Activated CD8-positive, alpha-beta memory T cell treated with anti-CD3 and anti-CD28 coated beads for 36 hours (primary cell): ENCODE measurements at places on chromosomes 3 and 15. TPM values are rescaled to one million over a fixed set of nuclear protein-coding genes. Genes with fewer than 3 reads are reported as not detected.

The SLC28A2 gene
- not detected for total RNA-seq

The SH3GL3 gene
- total RNA-seq: not detected

The NUP210 gene
- 159 TPM for total RNA-seq

The MORC1 gene
- total RNA-seq: not detected

The GOLGA8N gene
- 0.65 TPM for total RNA-seq

The TXNRD3 gene
- total RNA-seq: 1.8 TPM

The WNT7A gene
- not detected for total RNA-seq

The STRA6 gene
- total RNA-seq: not detected

The CPLX3 gene
- not detected for total RNA-seq

The CAND2 gene
- total RNA-seq: 2.6 TPM

The CCDC39 gene
- total RNA-seq: not detected

The GALNT15 gene
- not detected for total RNA-seq

The CCNL1 gene
- total RNA-seq: 117 TPM

The PLA1A gene
- total RNA-seq: 0.13 TPM

The THSD4 gene
- total RNA-seq: not detected

The RAD51 gene
- total RNA-seq: 69.5 TPM

The OR5H1 gene
- total RNA-seq: not detected

The SLC7A14 gene
- not detected for total RNA-seq

The ZIC1 gene
- total RNA-seq: not detected

The AADACL2 gene
- not detected for total RNA-seq

The FAM162A gene
- total RNA-seq: 109 TPM

The SRGAP3 gene
- 0.11 TPM for total RNA-seq

The IQCF5 gene
- total RNA-seq: not detected

The HDGFL3 gene
- total RNA-seq: 7.4 TPM

The IL12A gene
- not detected for total RNA-seq

The ADGRG7 gene
- total RNA-seq: not detected

The TMF1 gene
- 32.2 TPM for total RNA-seq

The SLCO2A1 gene
- total RNA-seq: not detected

The INTS14 gene
- 62.3 TPM for total RNA-seq

The ERICH6 gene
- not detected for total RNA-seq

The LINGO1 gene
- total RNA-seq: not detected

The RPL39L gene
- total RNA-seq: 12.9 TPM

The RHCG gene
- not detected for total RNA-seq

The AP4E1 gene
- 21.5 TPM for total RNA-seq

The IL17RB gene
- 0.36 TPM for total RNA-seq

The GOLGA8B gene
- total RNA-seq: 167 TPM

The EHD4 gene
- 25.8 TPM for total RNA-seq

The CRYGS gene
- 2.3 TPM for total RNA-seq

The CHDH gene
- total RNA-seq: 0.42 TPM

The CGNL1 gene
- not detected for total RNA-seq

The ST8SIA2 gene
- total RNA-seq: not detected

The FOXL2 gene
- total RNA-seq: not detected

The ABHD6 gene
- 8.6 TPM for total RNA-seq

The POLR2M gene
- 67.0 TPM for total RNA-seq

The MINAR1 gene
- total RNA-seq: 0.32 TPM

The OCA2 gene
- total RNA-seq: not detected

The TGM4 gene
- total RNA-seq: not detected

The ARGFX gene
- total RNA-seq: not detected

The USP13 gene
- total RNA-seq: 12.9 TPM

The ATP1B3 gene
- total RNA-seq: 226 TPM

The TRA2B gene
- total RNA-seq: 303 TPM

The GOLGA8R gene
- 0.52 TPM for total RNA-seq

The KBTBD12 gene
- total RNA-seq: not detected

The SPATA12 gene
- total RNA-seq: not detected

The CCDC54 gene
- not detected for total RNA-seq

The CACNA2D3 gene
- not detected for total RNA-seq

The CMTM8 gene
- 4.2 TPM for total RNA-seq

The DAPK2 gene
- total RNA-seq: 3.3 TPM

The LYZL4 gene
- total RNA-seq: not detected

The SST gene
- not detected for total RNA-seq
